Muscle of leg (tissue), 16 donors: ENCODE measurements at places on chromosomes 1 and 21. TPM values are rescaled to one million over a fixed set of nuclear protein-coding genes. Genes with fewer than 3 reads are reported as not detected.
A peak's percentile ranks its signal among the peaks of the same experiment; 100 is the strongest.

GRCh38 chr1:22953057-22953739, 19.5 kb downstream of the LACTBL1 start:
- DNase-seq = no peak

- no peak for DNase-seq
Observed at GRCh38 chr1:61207416-61207815, 125.1 kb downstream of the NFIA start.

DNA sequence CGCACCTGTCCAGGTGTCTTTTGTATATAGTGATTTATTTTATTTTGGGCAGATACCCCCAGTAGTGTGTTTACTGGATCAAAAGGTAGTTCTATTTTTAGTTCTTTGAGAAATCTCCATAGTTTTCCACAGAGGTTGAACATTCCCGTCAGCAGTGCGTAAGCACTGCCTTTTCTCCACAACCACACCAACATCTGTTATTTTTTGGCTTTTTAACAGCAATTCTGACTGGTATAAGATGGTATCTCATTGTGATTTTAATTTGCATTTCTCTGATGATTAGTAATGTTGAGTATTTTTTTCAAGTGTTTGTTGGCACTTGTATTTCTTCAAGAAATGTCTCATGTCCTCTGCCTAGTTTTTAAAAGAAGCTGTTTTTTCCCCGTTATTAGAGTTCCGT, 39.2 kb downstream of the FOXJ3 start:
- DNase-seq = no peak

DNA sequence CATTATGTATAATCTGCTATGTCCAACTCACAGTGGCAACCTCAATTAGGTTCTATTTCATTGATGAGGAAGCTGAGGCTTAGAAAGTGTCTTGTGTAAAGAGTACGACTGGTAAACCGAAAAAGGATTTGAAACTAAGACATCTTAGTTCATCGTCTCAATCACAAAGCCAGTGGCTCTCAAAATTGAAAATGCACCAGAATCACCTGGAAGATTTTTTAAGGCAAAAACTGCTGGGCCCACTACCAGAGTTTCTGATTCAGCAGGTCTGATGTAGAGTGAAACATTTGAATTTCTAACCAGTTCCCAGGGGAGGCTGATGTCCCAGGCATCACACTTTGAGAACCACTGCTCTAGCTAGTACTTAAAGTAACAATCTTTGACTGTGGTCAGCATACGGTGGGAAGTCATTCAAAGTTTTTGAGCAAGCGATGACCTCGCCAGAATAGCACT, 5.2 kb upstream of the LRRC53 start:
- no peak for DNase-seq

- peak; percentile 80 for DNase-seq
Observed at GRCh38 chr1:154446292-154446691, 41.1 kb downstream of the IL6R start.

- no peak for DNase-seq
Observed at GRCh38 chr1:38173157-38173831, 126.7 kb upstream of the POU3F1 start.

DNA sequence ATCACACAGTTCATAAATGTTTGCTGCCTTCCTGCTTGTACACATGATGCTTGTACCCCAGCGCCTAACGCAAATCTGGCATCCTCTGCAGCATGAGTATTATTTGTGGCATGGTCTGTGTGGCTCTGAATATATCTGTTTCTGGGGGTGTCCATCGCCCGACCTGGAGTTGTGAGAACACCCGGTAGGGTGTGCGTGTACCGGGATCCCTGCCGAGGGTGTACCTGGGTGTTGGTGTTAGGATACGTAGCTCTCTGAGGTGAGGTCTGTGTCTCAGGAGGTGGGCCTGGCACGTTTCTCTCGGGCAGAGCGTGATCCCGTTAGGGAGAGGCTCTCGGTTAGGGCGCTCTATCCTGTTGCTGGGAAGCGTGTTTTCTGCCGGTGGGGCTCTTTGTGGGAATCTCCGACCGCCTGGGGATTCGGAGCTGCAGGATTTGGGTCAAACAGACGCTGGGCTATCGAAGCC, 10.4 kb upstream of the CDC20 start:
- no peak for DNase-seq

GRCh38 chr1:188022661-188023060, 1193.9 kb downstream of the PLA2G4A start:
- no peak for DNase-seq

DNA sequence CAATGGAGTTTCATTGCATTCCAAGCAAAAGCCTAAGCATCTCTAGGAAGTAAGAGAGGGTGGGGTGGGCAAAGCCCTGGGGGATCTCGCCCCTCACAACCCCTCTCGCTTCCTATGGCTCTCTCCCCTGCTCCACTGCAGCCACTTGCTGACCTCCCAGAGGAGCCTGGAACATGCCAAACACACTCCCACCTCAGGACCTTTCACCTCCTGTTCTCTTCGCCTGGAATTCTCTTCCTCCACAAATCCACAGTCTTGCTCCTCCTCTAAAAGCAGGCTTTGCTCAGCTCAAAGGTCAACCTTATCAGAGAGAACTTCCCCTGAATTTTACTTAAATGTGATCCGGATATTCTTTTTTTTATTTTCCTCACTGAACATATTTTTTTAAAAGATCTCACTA, 20.9 kb upstream of the SRRM1 start:
- DNase-seq = no peak

DNA sequence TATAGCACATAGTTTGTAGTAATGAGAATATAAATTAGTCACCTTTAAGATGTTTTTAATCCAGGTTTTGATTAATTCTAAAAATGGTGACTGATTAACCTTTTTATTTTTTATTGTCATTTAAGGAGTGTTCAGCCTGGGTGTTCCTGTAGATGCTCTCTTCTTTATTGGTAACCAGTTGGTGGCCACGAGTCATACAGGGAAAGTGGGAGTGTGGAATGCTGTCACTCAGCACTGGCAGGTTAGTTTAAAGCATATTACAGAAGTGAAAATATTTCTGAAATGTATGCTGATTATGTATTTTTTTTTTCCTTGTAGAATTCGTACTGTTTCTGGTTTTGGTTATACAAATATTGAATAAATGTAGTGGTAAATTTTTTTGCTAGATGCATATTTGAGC, 28.1 kb downstream of the KCTD3 start:
- DNase-seq = no peak

DNA sequence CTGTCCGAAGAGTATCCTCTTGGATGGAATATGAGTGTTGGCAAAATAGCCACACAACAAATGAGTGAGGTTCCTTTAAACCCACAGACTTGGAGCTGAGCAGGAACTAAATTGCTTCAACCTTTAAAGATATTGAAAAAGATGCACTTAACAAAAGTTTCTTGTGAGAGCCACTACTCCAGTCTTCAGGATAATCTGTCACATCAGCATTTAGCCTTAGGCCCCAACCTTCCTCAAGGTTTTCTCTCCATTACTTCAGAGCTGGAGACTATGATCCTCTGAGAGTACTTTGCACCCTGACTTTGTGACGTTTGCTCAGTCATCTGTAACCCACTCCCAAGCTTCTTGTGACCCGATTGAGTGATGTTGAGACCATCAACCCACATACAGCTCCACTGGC, 212.8 kb downstream of the LRRC40 start:
- no peak for DNase-seq

DNA sequence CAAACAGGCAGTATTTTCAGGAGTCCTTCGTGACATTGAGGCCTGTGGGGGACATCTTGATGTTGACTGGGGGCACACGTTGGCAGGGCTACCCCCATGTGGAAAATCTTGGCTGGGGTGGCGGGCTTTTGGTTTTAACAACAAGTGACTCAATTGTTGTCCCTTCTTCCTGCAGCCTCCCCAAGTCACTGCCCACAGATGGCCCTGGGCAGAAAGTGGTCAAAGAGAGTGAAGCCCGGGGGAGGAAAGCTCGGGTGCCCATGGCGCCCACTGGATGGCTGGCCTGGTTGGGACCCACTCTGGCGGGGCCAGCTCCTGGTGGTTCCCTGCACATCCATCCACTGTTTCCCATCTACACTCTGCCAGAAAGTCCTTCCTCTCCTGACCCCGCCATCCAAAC, 24.6 kb upstream of the ZNF648 start:
- DNase-seq = no peak

GRCh38 chr1:39670689-39671088, 1.2 kb downstream of the NT5C1A start:
- peak; percentile 32 for DNase-seq

DNA sequence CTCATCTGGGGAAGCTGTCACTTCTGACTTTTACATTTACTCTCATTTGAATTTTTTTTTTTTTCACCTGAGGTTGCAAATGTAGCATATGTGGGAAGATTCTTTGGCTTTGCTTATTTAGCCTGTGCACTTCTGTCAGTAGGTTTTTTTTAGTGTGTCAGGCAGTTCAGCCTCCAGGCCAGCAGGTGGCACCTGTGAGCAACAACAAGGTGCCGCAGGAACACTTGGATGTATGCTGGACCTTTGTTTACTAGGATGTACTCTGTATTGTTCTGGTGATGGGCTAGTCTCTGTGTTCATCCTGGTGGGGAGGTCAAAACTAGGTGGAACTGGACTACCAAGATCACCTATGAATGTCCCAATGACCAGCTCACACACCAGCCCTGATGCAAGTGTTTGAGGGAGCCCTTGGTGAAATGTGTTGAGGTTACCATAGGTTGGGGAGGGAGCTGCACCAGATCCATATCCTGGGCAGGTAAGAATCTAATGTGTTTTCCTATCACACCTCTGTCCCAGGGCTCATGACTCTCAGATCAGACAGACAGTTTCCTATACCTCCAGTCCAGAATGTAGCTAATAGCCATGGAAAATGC, 618.2 kb downstream of the BRINP3 start:
- no peak for DNase-seq

GRCh38 chr1:10063878-10064277, 31.1 kb downstream of the UBE4B start:
- no peak for DNase-seq

- DNase-seq = no peak
Observed at GRCh38 chr1:28470146-28470545, 35.7 kb upstream of the RCC1 start.

GRCh38 chr1:25809929-25810328, 9.8 kb upstream of the MTFR1L start:
- DNase-seq = no peak

DNA sequence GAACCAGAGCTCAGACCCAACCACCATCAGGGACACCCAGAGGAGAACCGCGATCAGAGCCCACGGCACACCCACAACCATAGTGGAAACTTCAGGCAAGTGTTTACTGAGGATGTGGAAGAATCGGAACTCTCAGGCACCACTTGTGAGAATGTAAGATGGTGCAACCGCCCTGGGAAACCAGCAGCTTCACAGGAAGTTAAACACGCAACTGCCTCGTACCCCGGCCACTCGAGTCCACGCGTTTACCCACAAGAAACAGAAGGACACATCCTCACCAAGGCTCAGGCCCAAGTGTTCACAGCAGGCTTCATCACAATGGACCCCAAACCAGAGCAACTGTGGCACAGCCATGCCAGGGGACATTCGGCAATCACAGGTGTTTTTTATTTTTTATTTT, 51.4 kb upstream of the COL6A2 start:
- DNase-seq = no peak

GRCh38 chr1:234529095-234529949, 50.3 kb upstream of the TARBP1 start:
- DNase-seq = no peak

DNA sequence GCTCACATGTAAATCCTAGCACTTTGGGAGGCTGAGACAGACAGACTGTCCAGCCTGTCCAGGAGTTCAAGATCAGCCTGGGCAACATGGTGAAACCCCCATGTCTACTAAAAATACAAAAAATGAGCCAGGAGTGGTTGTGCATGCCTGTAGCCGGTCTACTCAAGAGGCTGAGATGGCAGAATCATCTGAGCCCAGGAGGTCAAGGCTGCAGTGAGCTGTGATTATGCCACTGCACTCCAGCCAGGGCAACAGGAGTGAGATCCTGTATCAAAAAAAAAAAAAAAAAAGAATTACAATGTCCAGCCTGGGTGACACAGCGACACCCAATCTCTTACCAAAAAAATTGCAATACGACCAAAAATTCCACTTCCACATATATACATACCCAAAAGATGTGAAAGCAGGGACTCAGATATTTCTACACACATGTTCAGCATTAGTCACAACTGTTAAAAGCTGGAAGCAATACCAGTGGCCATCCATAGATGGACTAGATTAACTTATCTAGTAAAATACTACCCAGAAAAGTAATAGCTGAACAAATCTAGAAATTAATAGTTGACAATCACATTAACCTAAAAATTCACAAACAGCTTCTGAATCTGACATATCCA, 49.2 kb downstream of the ASH1L start:
- DNase-seq = no peak

DNA sequence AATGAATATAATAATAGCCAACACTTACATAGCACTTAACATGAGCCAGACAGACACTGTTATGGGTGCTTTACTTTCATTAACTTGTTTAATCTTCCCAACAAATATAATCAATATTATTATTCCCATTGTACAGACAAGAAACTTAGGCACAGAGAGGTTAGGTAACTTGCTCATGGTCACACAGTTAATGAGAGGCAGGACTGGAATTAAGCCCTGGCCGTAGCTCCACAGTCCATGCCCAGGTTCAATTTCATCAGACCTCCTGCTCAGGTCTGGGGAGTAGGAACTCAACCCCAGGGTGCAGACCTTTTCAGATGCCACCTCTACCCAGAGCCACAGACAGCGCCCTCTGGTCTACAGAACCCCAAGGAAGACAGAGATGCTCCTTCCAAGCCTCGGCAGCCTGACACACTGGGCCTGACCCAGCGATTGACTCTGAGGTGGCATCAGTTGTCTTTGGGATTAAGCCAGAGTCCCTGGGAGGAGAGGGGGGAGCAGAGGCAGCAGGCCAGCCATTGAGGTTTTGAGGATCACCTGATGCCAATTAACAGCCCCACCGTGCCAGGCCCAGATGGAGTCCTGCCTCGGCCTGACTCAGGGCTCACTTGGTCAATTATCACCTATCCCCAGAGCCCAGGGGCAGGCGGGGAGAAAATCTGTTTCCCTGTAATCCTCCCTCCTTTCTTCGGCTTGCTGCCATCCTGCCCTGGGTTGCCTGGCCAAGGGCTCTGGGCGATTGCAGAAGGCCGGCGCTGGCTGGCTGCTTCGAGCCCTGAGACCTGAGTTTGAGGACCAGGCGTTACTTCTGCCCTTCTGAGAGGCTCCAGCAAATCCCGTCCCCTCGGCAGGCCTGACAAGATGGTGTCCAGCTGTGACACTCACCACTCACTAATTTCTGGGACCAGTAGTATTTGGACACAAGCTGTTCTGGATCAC, 116.7 kb downstream of the LACTBL1 start:
- no peak for DNase-seq

DNA sequence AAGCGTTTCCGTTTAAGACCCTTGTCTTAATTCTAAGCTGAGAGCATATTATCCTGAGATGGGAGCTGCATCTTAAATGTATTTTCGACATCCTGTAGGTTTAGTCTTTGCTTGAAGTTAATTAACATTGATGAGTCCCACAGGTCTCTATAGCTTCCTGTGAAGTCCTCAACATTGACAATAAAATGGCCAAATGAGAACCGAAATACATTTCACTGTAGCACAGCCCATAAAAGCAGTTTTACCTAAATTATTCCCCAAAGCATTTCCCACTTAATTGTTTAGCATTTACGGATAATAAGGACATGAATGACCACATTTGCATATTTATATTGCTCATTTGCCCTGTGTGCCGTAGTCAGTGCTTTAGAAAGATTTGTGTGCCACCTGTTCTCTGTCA, 116.4 kb downstream of the CRB1 start:
- no peak for DNase-seq

Gene ELAVL4
- 0.12 TPM for polyA plus RNA-seq

Gene CRABP2
- 325 TPM for polyA plus RNA-seq

Gene SLC37A1
- polyA plus RNA-seq = 2.7 TPM

Gene HHIPL2
- polyA plus RNA-seq = 0.24 TPM

Gene RIPK4
- polyA plus RNA-seq = 0.21 TPM

Gene VAV3
- polyA plus RNA-seq = 4.3 TPM

Gene TSTD1
- polyA plus RNA-seq = 28.0 TPM

Gene NBPF15
- 57.8 TPM for polyA plus RNA-seq

Gene C8A
- polyA plus RNA-seq = not detected
